ENCODE measurements at places on chromosomes 4 and X.
A peak's percentile ranks its signal among the peaks of the same experiment; 100 is the strongest.

- DNase-seq: peak; percentile 34
Measured at GRCh38 chr4:92120810-92121498, 182.8 kb upstream of the GRID2 start.

DNA sequence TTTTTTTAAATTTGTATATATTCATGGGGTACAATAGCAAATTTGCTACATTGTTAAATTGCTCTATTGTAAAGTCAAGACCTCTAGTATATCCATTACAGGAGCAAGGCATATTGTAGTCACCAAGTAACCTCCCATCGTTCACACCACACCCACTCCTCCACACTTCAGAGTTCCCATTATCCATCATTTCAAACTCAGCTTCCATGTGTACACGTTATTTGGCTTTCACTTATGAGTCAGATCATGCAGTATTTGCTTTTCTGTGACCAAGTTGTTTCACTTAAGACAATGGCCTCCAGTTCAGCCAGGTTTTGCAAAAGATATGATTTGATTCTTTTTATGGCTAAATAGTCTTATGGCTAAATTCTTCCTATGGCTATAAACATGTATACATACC, 2614.2 kb downstream of the PCDH7 start:
- no peak for DNase-seq

DNA sequence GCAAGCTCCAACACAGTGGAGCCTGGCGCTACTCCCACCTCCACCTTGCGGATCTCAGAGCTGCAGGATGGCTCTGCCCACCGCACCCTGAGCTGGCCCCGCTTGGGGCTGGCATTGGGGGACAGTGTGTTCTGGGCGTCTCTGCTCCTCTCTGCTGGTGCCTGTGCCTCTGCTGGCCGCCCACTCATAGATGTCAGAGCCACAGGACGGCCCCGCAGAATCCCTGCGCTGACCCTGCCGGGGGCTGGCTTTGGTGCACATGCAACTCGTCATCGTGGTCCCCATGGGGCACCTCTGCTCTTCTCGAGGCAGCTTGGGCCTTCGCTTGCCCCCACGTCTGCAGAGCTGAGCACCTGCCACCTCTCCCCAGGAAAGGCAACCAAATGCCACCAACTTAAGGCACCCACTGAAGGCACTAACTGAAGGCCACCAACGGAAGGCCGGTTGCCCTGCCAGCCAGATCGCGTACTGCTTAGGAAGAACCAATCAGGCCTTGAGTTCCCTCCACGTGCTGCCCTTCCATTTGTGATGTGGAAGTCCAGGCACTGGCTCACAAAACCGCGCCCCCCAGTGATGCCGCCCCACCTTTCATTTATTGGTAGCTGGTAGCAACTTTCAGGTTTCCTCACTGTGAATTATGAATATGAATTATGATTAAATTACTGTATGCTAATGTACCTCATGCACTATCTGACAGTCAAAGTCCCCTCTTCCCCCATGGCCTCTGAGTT, 23.3 kb upstream of the FRG1 start:
- no peak for DNase-seq

- DNase-seq: peak; percentile 83
Measured at GRCh38 chrX:57821703-57822387, 88.4 kb downstream of the ZXDA start.

GRCh38 chr4:8775751-8776355, 95.8 kb downstream of the HMX1 start:
- DNase-seq: no peak

GRCh38 chrX:97400492-97400891, 516.8 kb downstream of the RPA4 start:
- peak; percentile 21 for DNase-seq

DNA sequence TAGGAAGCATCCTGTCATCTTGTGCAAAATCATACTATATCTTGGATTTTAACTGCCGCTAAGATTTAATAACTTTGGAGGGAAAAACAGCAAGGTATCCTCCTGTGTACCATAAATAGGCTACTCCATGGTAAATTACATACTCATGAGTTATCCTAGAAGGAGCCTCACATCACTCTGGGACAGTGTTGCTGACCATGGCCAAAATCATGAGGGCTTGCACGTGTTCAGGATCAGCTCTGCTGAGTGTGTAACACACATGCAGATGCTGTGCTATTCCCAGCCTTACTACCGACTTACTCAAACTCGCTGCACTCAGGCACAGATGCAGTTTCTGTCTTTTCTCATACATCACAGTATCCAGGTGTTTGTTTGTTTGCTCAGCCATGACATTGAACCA, 56.6 kb downstream of the DKK2 start:
- DNase-seq: no peak

DNA sequence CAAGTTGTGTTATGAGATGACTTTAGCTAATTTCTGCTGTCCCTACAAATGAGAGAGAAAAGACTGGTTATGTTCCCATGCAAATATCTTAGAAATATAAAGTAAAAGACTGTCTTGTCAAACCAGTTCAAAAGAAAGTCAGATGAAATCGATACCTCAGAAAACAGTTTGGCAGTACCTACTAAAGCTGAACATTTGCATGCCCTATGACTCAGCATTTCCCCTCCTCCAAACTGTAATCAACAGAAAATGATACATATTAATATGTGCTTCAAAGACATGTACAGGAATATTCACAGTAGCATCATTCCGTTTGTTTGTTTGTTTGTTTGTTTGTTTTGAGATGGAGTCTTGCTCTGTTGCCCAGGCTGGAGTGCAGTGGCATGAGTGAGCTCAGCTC, 90.3 kb downstream of the ARX start:
- no peak for DNase-seq

GRCh38 chr4:165709973-165710526, 163.0 kb upstream of the TLL1 start:
- no peak for DNase-seq

DNA sequence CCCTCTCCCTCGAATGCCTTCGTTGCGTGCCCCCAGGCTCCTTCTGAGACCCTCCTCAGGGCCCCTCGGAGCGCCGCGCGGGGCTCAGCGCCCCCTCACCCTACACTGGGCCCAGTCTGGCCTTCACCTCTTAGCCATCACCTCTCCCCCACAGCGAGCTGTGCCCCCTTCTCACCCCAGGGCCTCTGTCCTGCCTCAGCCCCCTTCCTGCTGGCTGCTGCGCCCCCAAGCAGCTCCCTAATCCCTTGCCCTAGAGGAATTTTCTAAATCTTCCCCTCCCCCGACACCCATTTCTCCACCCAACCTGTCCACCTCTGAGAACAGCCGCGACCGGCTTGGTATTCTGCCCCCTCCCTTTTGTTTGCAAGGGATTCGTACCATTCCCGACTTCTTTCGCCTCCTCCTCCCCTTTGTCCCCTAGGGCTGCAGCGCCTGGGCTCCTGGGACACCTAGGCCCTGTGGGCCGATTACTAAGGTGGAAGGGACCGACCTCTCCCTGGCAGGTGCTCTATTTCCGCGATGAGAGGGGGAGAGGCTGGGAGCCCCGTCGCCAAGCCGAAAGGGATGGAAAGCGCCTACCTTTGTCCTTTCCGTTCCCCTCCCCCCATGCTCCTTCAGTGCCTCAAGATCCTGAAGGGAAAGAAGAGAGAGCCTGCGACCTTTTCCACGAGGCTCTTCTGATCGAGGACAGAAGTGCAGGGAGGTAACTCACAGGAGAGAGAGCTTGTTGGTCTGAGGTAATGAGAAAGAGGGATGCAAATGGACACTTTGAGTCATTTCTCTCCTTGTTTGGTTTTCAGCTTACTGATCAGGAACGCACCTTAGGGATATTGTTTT, 10.9 kb downstream of the DLG3 start:
- DNase-seq: no peak

GRCh38 chrX:125503769-125504168, 184.1 kb downstream of the TEX13C start:
- DNase-seq: no peak

GRCh38 chr4:111630705-111631104, 514.5 kb upstream of the FAM241A start:
- no peak for DNase-seq

GRCh38 chrX:125782184-125782583, 383.9 kb downstream of the DCAF12L2 start:
- DNase-seq: no peak

DNA sequence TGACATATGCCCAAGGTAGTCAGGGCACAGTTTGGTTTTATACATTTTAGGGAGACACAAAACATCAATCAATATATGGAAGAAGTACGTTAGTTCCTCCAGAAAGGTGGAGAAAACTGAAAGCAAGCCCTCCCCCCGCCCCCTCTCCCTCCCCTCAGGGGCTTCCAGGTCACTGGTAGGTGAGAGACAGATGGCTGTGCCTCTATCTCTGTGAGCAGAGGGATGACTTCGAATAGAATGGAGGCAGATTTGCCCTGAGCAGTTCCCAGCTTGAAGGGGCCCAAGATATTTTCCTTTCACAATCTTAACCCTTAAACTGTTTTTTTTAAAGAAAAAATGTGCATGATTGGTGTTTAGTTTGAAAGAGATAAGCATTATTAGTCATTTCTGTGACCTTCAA, 114.0 kb downstream of the PCDH10 start:
- no peak for DNase-seq

DNA sequence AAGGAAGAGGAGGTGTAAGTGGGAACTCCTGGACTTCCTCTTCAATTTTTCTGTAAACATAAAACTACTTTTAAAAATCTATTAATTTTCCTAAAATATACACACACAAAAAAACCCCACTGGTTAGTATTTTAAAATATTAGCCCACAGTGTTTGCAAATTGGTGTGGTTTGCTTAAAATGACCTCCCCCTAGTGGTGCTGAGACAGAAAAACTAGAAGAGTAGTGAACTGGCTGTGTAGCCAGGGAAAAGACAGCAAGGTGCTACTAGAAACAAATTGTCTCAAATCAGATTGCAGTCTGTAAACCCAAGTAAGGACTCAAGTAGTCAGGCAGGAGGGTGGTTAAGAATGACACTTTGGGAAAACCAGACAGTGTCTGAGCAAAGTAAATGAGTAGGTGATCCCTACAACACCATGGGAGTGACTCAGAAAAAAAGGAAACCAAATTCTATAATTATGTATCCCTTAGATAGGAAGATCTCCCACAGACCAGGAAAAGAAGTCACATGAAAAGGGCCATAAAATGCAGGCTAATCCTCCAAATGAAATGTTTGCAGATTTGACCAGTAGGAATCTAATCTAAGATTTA, 26.0 kb downstream of the AMTN start:
- DNase-seq: peak; percentile 46

- no peak for DNase-seq
Measured at GRCh38 chr4:14640476-14640875, 361.8 kb upstream of the CPEB2 start.

All from MM.1S (cell line).